Activated naive CD8-positive, alpha-beta T cell treated with anti-CD3 and anti-CD28 coated beads, Interleukin-2, amount 10 ng/mL, durations not matched to agents 7 days and 5 days (primary cell): ENCODE measurements at places on chromosomes 7 and 10. TPM values are rescaled to one million over a fixed set of nuclear protein-coding genes. Genes with fewer than 3 reads are reported as not detected.

The STRIP2 gene
- 3.3 TPM for total RNA-seq

The PON1 gene
- not detected for total RNA-seq

The CYP3A5 gene
- total RNA-seq = not detected

The GRM3 gene
- total RNA-seq = not detected

The CLDN4 gene
- total RNA-seq = 0.25 TPM

The C10orf105 gene
- total RNA-seq = 0.17 TPM

The PILRA gene
- 4.1 TPM for total RNA-seq

The COL1A2 gene
- total RNA-seq = 0.47 TPM

The GPR26 gene
- total RNA-seq = not detected

The TRPV5 gene
- total RNA-seq = not detected

The PCGF5 gene
- total RNA-seq = 51.6 TPM

The LRRD1 gene
- not detected for total RNA-seq

The TASOR2 gene
- 52.2 TPM for total RNA-seq

The MYH16 gene
- total RNA-seq = not detected

The SEMA3D gene
- total RNA-seq = not detected

The TMEM273 gene
- total RNA-seq = 12.3 TPM

The SFRP5 gene
- total RNA-seq = 0.23 TPM

The EPHA1 gene
- 28.2 TPM for total RNA-seq

The CDC14C gene
- total RNA-seq = not detected

The CCDC3 gene
- total RNA-seq = not detected

The RRP12 gene
- total RNA-seq = 20.5 TPM

The PPP1R3C gene
- total RNA-seq = not detected

The VSTM2A gene
- total RNA-seq = not detected

The PDE6C gene
- not detected for total RNA-seq

The AQP1 gene
- total RNA-seq = 0.23 TPM

The WASHC2A gene
- total RNA-seq = 42.8 TPM

The PRPS1L1 gene
- total RNA-seq = not detected

The LRRC4 gene
- 0.11 TPM for total RNA-seq

The ESYT2 gene
- total RNA-seq = 94.2 TPM

The MMS19 gene
- 87.9 TPM for total RNA-seq

The SPRN gene
- total RNA-seq = not detected

The TMEM130 gene
- total RNA-seq = not detected

The AKR1C4 gene
- not detected for total RNA-seq

The MOGAT3 gene
- not detected for total RNA-seq

The MYL10 gene
- not detected for total RNA-seq

The RGR gene
- not detected for total RNA-seq

The SMKR1 gene
- total RNA-seq = 2.1 TPM

The PNLIP gene
- total RNA-seq = not detected

The SLC13A1 gene
- total RNA-seq = not detected

The CHN2 gene
- total RNA-seq = 6.5 TPM

The THNSL1 gene
- 4.7 TPM for total RNA-seq

The PRRT4 gene
- 0.30 TPM for total RNA-seq

The TMEM176A gene
- total RNA-seq = not detected

The C7orf57 gene
- total RNA-seq = 0.14 TPM

The VWDE gene
- 4.8 TPM for total RNA-seq

The TAS2R41 gene
- total RNA-seq = not detected

The POLD2 gene
- total RNA-seq = 99.3 TPM

The GNG11 gene
- total RNA-seq = not detected

The PNLIPRP3 gene
- not detected for total RNA-seq

The CUBN gene
- total RNA-seq = 3.2 TPM

The GPR158 gene
- not detected for total RNA-seq

The NEBL gene
- total RNA-seq = not detected

The SFRP4 gene
- total RNA-seq = not detected

The RAPGEF5 gene
- 0.72 TPM for total RNA-seq

The GPR85 gene
- total RNA-seq = not detected

The INMT gene
- 0.30 TPM for total RNA-seq

The FFAR4 gene
- not detected for total RNA-seq

The TEX47 gene
- total RNA-seq = not detected

The CCL24 gene
- total RNA-seq = not detected

The MGAM2 gene
- not detected for total RNA-seq
